Breast epithelium (tissue), 4 donors: ENCODE measurements at places on chromosomes 3 and 15.

GRCh38 chr15:84937144-84937543 lies 44.5 kb upstream of the PDE8A start:
- DNase-seq, result no peak

DNA sequence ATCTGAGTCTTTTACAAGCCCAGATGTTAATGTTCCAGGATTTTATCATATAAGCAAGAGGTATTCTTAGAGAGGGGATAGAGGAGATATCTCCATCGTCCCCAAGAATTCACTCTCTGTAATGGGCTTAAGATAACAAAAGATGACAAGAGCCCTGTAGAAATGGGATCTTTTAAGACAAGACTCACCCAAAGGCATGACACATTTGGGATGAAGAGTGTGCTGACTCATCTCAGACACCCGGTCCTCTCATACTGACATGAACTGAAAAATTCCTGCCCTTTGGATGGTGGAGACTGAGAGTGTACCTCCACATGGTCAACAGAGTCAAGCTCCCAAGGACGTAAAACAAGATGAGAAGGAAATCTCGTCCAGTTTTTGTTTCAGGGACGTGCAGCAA lies 11.0 kb downstream of the LEKR1 start:
- no peak for DNase-seq

GRCh38 chr15:74798388-74799254 lies 14.0 kb upstream of the LMAN1L start:
- DNase-seq, result no peak

GRCh38 chr3:182837855-182838454 lies 44.7 kb downstream of the ATP11B start:
- DNase-seq, result no peak
